ENCODE measurements at places on chromosomes 7 and 10.
A peak's percentile ranks its signal among the peaks of the same experiment; 100 is the strongest.

- no peak for DNase-seq
Measured at GRCh38 chr10:8767591-8767990, 713.1 kb downstream of the GATA3 start.

DNA sequence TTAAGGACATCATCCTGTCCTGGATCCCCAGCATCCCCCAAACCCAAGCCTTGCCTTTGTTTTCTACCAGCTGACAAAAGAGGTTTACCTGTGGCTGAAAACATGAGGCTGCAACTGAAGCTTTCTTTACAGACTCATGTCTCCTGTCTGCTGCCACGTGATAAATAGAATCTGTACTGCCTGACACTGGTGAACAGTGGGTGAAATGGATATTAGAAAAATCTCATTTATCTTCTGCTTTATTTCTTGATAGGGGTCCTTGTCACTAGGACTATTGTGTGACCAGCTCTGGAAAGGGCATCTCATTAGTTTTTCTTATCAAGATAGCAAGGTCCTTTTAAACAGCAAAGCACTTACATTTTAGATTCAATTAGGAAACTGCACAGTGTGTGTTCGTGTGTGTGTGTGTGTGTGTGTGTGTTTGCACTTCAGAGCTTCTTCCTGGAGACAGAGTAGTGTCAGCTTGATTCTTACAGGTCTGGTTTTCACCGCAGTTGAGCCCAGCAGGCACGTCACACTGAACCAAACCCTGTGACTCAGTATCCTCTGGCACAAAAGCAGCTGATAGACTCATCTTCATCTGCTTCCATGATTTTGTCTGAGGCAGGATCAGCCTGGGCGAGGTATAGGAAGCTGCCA lies 373.5 kb upstream of the CELF2 start:
- DNase-seq: no peak

DNA sequence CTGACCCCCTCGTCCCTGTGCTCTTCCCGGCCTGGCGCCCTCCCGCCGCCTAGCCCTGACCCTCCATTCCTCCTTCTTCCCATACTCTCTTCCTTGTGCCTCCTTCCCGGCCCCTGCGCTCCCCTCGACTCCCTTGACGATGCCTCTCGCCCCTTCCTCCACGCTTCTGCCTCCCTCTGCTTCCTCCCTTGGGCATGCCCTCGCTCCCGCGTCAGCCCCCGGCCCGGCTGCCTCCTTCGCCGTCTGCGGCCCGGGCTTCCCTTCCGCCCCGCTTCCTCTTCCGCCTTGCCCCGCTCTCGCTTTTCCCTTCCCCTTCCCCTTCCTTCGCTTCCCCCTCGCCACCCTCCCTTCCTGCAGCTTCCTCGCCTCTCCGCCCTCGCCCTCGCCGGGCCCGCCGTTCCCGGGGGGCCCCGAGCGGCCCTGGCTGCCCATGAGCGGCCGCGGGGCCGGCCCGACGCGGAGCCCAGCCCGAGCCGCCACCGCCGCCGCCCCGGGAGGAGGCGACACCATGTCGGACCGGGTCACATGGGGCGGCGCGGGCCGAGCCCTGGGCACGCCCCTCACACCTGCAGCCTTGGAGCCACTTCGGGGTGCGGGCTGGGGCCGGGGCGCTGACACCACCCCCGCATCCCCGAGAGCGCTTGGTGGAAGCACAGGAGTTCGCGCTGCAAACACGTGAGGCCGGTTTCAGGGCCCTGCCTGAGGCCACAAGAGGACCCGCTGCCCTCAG lies at the start of gene FBXW4:
Gene FBXW4, minus strand, starts transcription at position 497 of the 730 bp plus-strand sequence. Its CDS starts 65 bp downstream, at position 432.
- no peak for DNase-seq

DNA sequence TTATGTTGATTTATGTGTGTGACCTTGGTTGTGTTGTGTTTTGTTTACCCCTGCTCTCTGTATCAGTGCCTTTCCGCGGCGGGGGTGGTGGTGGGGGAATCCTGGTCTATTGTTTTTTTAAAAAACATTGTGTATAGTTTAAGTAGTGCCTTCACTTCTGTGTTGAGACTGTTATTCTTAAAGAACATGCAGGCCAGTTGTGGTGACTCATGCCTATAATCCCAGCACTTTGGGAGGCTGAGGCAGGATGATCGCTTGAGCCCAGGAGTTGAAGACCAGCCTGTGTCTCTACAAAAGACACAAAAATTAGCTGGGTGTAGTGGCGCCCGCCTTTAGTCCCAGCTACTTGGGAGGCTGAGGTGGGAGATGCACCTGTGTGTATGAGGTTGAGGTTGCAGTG lies 429.0 kb upstream of the LRGUK start:
- DNase-seq: no peak

DNA sequence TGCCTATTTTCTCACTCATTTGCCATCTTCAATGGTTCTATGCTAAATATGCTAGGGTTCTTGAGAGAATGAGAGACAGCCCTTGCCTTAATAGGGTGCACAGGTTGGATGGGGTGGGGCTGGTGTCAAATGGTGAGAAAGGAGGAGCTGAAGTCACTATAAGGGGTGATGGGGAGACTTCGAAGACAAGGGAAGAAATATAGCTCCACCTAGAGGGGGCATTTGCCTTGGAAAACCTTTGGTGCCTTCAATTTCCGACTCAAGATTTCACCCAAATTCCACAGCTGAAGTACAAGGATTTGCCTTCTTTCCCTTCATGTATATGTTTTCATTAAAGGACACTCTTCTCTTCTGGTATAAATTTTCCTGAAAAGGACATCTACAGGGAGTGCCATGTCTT lies 5.6 kb downstream of the PTN start:
- DNase-seq: no peak

GRCh38 chr10:105434970-105435369 lies 793.9 kb downstream of the SORCS3 start:
- no peak for DNase-seq

GRCh38 chr10:18313626-18314025 lies 173.4 kb downstream of the CACNB2 start:
- no peak for DNase-seq

GRCh38 chr10:101031796-101032636 lies 982 bp downstream of the SFXN3 start:
- DNase-seq: no peak

DNA sequence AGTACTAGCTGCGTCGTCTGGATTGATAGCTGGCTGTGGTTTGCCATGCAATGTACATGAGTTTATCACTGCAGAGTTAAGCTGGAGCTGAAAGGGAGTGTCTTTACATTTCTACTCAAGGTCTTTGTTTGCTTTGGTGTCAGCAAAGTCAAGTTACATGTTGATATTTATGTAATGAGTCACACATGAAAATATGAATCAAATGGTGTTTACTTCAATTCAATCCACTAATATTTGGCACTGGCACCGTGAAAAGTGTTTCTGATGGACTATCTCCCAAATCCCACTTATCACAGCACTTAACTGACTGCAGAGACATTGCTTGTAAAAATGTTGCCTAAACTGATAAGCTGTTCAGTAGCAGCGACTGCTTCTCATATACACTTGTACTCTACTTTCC lies 395.9 kb downstream of the TFEC start:
- DNase-seq: no peak

- no peak for DNase-seq
Measured at GRCh38 chr7:98958968-98959367, 80.6 kb downstream of the TRRAP start.

GRCh38 chr7:43637114-43637806 lies 54.4 kb downstream of the STK17A start:
- DNase-seq: no peak

- peak; percentile 84 for DNase-seq
Measured at GRCh38 chr7:66050990-66051448, 24.6 kb upstream of the ASL start.

- no peak for DNase-seq
Measured at GRCh38 chr10:135601-136464, 578 bp downstream of the ZMYND11 start.

All from AG04450 (cell line).